Stimulated activated CD8-positive, alpha-beta memory T cell treated with anti-CD3 and anti-CD28 coated beads, Interleukin-4, amount 100 ng/mL, for 48 hours (primary cell): ENCODE measurements at places on chromosomes 5 and 9.

- peak; percentile 31 for DNase-seq
These were observed 910 bp downstream of the ENG start for GRCh38 chr9:127853312-127854183.

DNA sequence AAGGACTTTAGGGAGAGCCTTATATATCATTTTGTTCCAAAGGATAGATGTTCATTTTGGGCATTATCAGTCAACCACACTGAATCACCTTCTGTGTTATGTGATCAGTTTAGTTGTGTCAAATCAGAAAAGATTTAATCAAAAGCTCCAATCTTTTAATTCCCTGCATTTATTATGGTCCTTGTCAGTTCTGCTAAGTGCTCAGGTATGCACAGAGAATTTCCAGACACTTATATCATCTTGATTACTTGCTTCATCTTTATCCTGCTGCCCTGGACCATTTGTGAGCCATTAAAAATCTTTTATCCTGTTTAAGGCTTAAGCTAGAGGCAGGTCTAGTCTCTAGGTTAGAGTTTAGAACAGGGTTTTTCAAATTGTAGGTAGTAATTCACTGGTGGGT lies 179.1 kb downstream of the CWC27 start:
- no peak for DNase-seq

DNA sequence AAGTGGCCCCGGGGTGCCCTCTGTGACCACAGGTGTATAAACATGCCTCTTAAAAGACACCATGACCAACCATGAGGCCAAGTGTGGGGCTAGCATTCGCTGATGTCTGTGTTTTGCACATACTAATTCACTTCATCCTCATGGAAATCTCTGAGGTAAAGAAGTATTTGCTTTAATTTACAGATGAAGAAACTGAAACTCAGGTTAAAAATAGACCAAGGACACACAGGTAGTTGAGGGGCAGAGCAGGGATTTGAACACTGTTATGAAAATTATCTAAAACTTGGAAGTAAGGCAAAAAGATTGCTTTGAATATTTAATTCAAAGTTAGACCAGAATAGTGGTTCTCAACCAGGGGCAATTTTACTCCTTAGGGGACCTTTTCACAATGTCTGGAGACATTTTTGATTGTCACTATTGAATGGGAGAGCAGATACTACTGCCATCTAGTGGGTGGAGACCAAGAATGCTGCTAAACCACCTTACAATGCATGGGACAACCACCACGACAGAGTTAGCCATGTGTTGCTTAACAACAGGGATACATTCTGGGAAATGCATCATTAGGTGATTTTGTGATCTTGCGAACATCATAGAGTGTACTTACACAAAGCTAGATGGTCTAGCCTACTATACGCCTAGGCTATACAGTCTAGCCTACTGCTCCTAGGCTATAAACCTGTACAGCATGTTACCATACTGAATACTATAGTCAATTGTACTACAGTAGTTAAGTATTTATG lies 8.0 kb upstream of the FXN start:
- peak; percentile 45 for DNase-seq

- DNase-seq, result no peak
These were observed 114.9 kb upstream of the ATP10B start for GRCh38 chr5:160966921-160967320.

GRCh38 chr5:95649842-95650620 lies 3.5 kb downstream of the RFESD start:
- DNase-seq, result no peak

GRCh38 chr5:54619731-54620130 lies 102.2 kb downstream of the SNX18 start:
- no peak for DNase-seq

DNA sequence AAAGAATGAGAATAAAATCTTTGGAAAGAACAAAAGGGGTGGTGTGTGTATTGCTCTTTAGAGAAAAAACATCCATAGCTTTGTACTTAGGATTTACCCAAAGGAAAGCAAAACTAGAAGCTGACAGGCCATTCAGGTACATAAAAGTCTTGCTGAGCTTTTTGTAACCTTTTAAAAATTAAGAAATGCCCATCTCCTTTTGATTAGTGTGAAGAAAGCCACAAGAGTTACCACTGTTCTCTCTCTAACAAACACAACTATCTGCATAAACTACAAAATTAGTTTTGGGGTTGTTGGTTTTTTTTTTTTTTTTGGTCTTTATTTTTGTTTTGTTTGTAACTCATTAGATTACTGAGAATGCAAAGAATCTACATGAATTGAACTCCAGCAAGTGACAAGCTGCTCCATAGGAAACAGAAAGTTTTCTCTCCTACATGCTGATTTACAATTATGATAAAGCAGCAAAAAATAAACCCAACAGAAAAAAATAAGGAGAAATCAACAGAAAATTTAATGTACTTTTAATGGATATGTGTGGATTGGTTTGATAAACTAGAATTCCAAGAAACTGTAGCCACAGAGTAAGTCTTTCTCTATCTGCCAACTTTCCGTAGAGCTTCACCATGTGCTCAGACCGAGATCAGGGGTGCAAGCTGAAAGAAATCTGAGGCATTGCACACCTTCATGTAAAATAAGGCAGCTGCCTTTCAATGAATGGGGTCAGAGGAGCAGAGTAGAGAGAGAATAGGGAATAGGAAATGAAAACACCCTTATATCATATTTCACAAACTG lies 12.3 kb downstream of the BAAT start:
- no peak for DNase-seq

- DNase-seq, result no peak
These were observed 323.0 kb downstream of the SPOCK1 start for GRCh38 chr5:137176126-137176525.

DNA sequence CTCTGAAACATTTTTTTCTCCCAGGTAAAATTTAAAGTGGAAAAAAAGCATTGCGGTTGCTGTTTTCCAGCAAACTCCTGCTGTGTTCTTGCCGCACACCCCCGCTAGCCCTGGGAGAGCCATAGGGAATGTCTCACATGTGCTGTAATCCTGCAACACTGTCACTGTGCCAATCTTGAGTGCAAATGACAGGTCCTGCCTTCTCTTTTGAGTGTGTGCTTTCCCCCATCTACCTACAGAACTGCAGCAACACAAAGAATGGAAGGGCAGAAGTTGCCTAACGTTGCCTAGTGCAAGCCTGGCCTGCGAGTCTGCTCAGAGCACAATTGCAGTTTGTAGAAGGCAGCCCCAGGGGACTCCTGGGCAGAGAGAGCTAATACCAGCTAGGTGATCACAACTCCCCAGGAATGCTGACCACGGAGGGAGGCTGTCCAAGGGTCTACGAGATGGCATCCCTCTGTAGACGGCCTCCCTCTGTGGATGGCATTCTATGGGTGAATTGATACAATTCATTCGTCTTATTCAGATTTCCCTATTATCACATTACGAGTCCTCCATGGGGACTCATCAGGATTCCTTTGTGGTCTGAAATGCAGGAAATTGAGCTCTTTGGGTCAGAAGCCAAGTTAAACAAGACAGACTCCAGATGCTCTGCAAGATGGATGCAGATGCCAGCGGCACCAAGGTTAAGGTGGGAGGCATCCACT lies 172.6 kb upstream of the S1PR3 start:
- DNase-seq, result no peak
